NCI-H1417 (cell line): ENCODE measurements at places on chromosomes 6 and 20.

DNA sequence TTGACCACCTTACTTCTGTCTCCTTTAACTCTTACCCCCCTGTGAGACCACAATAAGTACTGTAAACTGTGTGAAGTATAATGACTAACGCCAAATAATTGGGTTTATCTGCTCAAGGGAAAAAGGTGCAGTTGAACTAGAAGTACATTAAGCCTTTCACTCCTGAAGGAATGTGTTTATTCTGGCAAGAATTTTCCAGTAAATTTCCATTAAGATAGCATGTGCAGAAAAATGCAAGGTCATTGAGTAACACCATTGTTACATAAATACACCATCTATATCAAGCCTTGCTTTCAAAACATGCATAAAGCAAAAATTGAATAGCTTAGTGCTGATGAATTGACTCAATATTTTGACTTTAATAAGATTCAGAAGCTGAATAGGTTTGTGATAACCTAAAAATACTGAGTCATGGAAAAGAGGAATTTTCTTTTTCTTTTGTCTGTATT lies 65.4 kb downstream of the ARHGAP18 start:
- no peak for DNase-seq

- no peak for DNase-seq
Observed at GRCh38 chr6:46058951-46059350, 43.3 kb upstream of the CLIC5 start.

- no peak for DNase-seq
Observed at GRCh38 chr6:46287043-46287442, 116.3 kb upstream of the ENPP5 start.

DNA sequence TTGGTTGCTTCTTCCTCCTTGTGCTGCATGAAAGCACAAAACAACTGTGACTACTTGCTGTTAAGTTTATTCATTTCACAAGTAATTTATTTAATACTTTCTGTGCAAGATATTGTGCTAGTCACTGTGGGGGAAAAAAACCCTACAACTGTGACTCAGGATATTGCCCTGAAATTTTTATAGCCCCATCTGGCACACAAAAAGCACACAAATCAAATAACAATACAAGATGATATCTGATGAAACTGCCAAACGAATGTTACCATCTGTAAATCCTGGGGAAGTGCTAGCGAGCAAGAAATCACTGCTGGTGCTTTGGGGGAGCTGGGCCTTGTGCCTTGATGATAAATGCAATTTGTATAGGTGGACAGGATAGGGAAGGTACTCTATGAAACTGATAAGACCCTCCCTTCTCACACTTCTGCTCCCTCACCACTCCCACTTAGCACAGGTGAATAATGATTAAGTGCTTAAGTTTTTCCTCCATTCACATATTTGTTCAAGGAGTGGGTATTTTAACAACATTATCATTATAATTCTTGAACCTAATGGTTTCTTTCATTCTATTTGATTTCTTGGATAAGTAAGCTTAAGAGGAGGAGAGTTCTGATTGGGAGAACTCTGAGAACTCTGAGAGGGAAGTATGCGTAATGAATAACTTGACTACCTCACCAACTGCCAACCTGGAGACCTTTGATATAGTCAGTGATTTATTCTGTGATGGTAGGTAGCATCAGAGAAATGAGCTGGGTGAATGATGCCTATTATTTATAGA lies 115.3 kb downstream of the RTN4IP1 start:
- DNase-seq, result no peak

DNA sequence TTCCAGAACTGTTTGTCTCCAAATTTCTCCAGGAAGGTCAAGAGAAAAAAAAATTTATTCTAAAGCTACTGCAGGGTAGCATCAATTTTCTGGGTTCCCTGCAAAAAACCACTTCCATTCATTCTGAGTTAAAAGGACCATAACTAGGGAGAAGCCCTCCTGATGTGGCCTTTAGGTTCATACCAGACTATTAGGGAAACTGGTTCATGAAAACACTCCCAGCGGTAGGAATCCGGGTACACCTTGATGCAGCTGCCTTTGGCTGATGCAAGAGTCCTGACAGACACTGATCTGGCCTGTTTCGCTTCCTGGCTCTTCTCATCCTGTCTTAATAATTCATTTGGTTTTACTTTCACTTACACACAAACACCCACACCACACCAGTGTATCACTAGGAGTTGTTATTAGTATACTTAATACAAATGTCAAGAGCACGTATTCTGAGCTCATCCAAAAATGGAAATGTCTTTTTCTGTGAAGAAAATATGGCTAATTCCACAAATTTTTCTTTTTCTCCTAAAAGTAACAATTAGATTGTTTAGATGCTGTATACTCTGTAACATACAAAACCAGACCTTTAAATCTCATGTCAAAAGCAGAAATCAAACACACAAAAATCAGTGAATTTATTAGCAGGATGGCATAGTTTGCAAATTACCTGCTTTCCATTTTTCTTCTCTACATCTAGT lies 38.4 kb upstream of the ARHGAP18 start:
- DNase-seq, result peak; percentile 17

GRCh38 chr20:50029697-50030461 lies 47.1 kb downstream of the SNAI1 start:
- no peak for DNase-seq

GRCh38 chr20:62718546-62718945 lies 9.9 kb downstream of the NTSR1 start:
- DNase-seq, result no peak

GRCh38 chr6:32700391-32701040 lies 34.1 kb upstream of the HLA-DQB1 start:
- peak; percentile 69 for DNase-seq

GRCh38 chr6:125469915-125470314 lies 168.1 kb upstream of the HDDC2 start:
- no peak for DNase-seq

GRCh38 chr20:3203315-3204123 lies 963 bp downstream of the DDRGK1 start:
- peak; percentile 47 for DNase-seq

- no peak for DNase-seq
Observed at GRCh38 chr6:5083307-5083583, 1.9 kb upstream of the PPP1R3G start.

GRCh38 chr6:168876956-168877355 lies 376.7 kb downstream of the THBS2 start:
- no peak for DNase-seq

DNA sequence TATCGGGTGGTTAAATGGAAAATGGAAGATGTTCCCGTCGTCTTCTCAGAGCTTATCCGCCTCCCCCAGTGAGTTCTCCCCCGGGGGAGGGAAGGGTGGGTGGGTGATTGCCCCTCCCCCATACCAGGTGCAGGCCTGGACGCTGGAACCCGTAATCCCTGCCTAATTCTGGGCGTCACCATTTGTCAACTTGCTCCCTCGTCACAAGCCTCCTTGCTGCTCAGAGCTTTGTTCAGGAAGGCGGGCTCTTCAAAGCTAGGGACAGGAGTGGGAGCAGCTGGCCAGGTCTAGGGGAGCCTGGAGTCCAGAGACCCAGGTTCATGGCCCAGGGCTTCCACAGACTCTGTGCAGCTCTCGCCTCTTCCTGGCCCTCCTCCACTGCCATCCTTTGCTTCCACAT lies 25.6 kb downstream of the CDH22 start:
- DNase-seq, result no peak

GRCh38 chr20:19114410-19114809 lies 98.0 kb upstream of the SLC24A3 start:
- no peak for DNase-seq

DNA sequence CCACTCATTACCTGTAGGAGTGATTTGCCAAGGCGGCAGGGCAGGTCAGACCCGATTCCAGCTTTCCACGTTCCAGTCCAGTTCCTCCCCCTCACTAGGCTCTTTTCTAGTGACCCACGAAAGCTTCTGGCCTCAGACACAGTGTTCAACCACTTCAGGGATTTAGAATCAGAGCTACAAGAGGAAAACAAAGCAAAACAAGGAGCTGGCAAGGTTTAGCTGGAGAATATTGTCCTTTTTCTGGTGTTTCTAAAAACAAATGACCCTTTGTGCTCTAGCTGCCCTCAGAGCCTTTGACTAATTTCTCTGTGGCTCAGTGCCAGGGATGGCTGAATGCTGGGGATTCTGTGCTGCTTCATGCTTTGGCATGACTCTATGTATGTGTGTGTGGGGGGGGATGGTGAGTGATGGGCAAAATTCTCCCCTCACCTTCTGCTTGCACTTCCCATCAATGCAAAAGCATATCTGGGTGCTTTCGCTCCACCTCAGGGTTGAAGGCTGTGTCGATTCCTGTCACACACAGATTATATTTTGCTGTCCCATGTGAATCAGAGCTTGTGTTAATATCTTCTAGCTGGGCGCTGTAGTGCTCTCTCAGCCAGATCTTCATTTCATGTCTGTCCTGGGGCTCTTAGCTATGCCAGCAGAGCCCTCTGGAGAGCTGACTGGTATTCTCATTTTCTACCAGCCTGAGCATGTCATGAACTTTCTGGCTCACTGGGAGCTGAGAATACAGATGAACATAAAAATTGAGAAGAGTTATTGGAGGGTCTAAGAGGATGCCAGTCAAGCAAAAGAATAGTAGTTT lies 19.3 kb upstream of the NEDD9 start:
- DNase-seq, result peak; percentile 11

DNA sequence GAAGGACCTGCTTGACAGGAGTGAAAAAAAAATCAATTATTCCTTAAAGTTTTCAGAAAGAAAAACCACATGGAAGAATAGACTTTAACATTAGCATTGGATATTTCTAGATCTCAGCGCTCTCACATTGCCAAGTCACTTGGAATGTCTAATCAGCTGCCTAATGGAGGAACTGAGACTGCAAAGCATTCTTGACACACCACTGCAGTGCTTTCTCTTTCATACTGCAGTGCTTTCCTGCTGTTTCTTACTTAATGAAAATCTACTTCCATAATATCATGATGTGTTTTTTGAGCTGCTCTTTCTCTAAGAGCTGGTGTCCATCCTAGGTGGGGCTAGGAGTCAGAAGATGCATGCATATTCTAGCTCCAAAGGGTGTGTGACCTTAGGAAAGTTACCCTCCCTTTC lies 20.4 kb upstream of the MCM3 start:
- no peak for DNase-seq

- DNase-seq, result peak; percentile 8
Observed at GRCh38 chr6:89610149-89610642, 28.4 kb downstream of the LYRM2 start.

DNA sequence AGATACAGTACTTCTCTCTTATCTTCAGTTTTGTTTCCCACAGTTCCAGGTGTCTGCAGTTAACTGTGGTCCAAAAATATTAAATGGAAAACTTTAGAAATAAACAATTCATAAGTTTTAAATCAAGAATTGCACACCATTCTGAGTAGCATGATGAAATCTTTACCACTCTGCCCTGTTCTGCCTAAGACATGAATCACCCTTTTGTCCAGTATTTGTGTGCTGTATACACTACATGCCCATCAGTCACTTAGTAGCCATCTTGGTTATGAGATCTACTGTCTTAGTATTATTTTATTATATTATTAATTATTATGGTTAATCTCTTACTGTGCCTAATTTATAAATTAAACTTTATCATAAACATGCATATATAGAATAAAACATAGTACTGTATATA lies 279.0 kb downstream of the OGFRL1 start:
- no peak for DNase-seq

GRCh38 chr20:7226156-7226555 lies 458.7 kb downstream of the BMP2 start:
- no peak for DNase-seq

- DNase-seq, result no peak
Observed at GRCh38 chr6:43454290-43454695, 1.1 kb downstream of the DLK2 start.

GRCh38 chr6:120646101-120646500 lies 688.2 kb downstream of the TBC1D32 start:
- no peak for DNase-seq

- peak; percentile 63 for DNase-seq
Observed at GRCh38 chr6:33014841-33015634, 5.6 kb upstream of the HLA-DOA start.
